CD4-positive, alpha-beta T cell treated with Interleukin-15 for 4 hours (primary cell): ENCODE measurements at places on chromosomes 12 and 14.

- no peak for DNase-seq
Measured at GRCh38 chr14:73264885-73265720, 27.8 kb downstream of the PAPLN start.

- no peak for DNase-seq
Measured at GRCh38 chr12:117444781-117445180, 83.4 kb upstream of the NOS1 start.

DNA sequence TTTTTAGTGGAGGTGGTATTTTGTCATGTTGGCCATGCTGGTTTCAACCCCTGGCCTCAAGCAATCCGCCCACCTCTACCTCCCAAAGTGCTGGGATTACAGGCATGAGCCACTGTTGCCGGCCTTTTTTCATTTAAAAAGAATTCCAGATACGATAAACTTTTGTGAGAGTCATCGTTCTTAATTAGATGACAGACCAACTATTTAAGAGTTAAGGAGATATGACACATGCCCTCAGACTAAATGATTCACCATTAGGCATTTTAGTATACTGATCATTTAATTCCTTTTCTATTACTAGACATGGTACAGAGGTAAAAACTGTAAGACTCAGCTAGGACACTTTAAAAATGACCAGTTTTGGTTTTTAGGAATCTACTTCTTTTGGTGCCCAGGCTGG is 2.4 kb downstream of the ANKRD13A start:
- DNase-seq: no peak

GRCh38 chr14:23533652-23534435 is 17.7 kb downstream of the ZFHX2 start:
- DNase-seq: no peak

DNA sequence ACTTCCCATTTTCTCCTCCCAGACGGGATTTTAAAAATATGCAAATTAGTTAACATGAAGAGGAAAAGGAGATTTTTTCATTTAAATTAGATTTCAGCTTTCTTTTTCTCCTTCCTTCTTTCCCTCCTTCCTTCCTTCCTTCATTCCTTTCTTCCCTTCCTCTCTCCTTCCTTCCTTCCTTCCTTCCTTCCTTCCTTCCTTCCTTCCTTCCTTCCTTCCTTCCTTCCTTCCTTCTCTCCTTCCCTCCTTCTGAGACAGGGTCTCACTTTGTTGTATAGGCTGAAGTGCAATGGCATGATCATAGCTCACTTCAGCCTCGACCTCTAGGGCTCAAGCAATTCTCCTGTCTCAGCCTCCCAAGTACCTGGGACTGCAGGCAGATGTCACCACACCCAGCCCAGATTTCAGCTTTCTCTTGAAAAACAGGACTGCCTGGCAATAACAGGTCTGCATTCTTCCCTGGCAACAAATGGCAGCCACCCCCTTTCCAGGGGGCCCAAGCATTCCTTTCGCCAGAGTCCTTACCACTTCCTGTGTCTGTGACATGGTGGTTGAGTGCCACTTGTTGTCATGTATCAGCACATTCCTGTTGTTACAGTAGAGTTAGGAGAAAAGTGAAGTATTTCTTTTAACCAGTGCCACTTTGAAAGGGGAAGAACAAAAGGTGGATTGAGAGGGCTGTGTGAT is 119.1 kb downstream of the PTPN11 start:
- no peak for DNase-seq

- DNase-seq: no peak
Measured at GRCh38 chr12:16062611-16063010, 151.5 kb downstream of the DERA start.

DNA sequence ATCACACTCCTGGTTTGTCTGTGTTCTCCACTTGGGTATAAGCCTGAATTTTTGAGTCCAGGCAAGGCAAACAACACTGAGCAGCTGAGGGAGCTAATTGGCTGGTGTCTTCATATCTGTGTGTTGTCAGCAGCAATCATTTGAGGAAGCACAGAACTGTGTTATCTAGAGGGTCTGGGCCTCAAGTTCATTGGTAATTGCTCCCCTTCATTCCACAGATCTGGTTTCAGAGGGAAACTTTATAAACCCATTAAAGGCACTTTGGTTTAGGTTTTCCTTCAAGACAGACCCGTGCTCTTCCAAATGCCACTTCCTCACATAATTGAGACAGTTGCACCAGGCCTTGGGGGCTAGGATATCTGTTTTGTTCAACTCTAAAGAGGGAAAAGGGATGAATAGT is 5.6 kb downstream of the DACT1 start:
- no peak for DNase-seq

DNA sequence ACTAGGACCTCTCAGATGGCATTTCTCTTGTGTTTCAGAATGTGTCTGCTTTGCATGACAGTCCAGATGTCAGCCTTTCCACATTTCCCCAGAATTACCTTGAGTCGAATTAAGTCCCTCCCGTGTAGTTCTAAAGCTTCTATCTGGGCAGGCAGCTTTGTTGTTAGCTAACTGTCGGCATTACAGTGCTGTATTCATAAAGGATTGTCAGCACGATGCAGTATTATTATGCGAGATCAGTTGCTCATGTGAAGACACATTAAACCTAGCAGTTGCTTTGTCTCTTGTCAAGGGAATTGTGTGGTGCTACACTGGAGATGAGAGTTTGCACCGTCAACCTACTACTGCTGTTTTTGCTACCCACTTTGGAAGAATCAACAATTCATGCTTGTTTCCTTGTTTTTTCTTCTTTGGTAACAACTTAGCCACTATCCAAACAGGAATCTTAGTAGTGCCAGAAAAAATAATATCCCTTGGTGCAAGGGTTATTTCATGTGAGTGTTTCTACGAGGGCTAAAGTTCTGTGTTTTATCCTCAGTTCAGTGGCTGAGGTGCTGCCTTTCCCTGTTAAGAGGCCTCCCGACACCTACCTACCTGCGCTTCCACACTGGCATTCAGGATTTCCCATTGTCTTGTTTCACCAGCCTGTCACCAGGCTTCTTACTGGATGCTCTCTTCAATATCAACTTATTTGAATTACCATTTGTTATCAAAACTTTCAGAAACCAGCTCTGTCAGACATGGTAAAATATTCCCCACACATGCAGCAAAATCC is 297.9 kb upstream of the G2E3 start:
- DNase-seq: no peak

- no peak for DNase-seq
Measured at GRCh38 chr12:46221255-46222128, 47.4 kb downstream of the SLC38A1 start.

GRCh38 chr12:49947593-49948226 is 2.8 kb upstream of the AQP2 start:
- no peak for DNase-seq

- DNase-seq: peak; percentile 16
Measured at GRCh38 chr14:89067293-89067972, 243.0 kb downstream of the TTC8 start.

- no peak for DNase-seq
Measured at GRCh38 chr12:44054281-44054680, 218.4 kb downstream of the TMEM117 start.

- no peak for DNase-seq
Measured at GRCh38 chr14:93533842-93534241, 103.1 kb downstream of the UNC79 start.

DNA sequence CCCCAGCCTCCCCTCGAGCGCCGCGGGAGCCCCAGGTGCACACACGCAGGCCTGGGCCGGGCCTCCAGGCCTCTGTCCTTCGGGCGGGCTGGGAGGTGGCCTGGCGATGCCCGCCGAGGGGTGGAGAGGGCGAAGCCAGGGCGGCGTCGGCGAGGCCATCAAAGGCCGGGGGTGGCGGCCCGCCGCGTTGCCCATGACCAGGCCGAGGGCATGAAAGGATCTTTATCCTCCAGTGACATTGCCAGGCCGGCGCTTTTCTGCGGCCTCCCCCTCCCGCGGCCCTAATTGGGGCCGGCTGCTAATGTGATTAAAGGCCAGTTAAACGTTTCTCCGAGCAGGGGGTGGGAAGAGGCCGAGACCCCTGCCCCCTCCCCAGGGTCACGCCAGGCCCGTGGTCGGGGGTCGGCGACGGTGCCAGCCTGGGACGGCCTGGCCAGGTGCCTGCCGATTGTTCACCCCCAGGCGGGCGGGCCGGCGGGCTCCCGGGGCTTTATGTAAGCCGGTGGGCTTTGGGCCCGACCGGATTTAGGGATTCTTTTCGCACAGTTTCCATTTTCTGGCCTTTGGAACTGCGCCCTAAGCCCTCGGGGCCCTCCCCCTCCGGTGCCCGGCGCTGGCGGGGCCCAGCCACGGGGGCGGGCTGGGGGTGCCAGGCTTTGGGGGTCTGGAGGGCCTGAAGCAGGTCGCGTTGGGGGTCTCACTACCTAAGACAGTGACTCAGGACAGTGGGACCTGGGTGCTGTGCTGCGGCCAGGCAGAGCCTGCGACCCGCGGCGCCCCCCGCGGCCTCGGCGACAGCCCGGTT is 103.2 kb upstream of the DIO3 start:
- no peak for DNase-seq

DNA sequence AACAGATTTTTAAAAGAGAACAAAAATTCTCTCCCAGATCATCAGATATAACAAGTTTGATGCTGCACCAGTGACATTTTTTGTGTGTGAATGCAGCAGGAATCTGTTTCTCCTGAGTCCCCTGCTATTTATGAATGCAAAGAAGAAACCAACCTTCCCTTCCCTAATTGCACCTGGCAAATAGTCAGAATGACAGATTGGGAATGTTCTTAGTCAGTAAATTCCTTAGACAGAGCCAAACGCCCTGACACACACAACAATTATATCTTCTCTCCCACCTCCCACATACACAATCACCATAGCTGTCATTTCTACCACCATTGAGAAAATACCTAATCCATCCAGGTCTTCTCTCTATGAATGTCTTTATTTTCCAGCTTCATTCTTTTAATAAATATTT is 174.4 kb downstream of the ALG10B start:
- no peak for DNase-seq

DNA sequence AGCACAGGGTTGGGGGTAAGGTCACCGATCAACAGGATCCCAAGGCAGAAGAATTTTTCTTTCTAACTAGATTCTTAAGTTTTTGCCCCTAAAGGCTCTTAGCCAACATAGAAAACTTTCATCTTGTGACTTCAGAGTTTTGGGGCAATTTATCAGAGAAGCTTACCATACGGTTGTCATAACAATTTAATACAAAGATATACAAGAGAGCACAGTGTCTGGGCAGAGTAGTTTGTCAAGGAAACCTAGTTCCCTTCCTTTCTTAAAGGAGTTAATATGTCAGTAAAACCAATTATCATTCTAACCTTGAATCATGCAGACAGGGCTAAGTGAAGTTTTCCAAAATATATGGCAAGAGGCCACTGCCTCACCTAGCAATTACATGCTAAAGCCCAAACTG is 18.4 kb downstream of the NR2C1 start:
- DNase-seq: no peak

DNA sequence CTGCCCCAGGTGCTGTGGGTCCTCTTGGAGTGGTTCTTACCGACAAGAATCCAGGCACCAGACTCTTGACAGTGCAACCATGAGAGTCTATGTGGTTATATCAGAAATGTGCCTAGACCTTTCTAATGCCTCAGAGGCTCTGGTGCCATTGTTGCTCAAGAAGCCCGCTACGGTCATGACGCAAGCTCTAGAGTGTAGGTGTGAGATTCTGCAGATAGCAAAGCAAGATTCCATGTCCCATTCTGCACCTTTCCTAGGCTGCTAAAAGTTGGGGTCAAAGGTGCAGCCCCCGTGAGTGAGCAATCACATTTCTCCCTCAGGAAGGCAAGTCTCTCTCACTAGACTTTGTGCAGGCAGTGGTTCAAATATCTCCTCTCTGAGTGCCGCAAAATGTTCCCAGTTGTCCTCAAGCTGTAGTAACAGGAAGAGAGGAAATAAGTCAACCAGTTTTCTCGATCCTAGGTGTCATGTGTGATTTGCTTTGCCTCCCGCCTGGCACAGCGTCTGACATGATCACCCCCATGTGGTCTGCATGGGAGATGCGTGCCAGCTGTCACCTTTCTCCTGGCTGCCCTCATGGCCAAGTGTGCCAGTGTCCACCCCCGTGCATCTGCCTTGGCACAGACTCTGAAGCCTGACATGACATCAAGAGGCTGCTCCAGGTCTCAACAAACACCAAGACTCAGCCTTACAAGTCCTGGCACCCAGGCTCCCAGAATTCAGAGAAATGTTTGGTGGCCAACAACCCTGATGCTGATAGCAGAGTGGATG is 122.5 kb upstream of the COCH start:
- no peak for DNase-seq

DNA sequence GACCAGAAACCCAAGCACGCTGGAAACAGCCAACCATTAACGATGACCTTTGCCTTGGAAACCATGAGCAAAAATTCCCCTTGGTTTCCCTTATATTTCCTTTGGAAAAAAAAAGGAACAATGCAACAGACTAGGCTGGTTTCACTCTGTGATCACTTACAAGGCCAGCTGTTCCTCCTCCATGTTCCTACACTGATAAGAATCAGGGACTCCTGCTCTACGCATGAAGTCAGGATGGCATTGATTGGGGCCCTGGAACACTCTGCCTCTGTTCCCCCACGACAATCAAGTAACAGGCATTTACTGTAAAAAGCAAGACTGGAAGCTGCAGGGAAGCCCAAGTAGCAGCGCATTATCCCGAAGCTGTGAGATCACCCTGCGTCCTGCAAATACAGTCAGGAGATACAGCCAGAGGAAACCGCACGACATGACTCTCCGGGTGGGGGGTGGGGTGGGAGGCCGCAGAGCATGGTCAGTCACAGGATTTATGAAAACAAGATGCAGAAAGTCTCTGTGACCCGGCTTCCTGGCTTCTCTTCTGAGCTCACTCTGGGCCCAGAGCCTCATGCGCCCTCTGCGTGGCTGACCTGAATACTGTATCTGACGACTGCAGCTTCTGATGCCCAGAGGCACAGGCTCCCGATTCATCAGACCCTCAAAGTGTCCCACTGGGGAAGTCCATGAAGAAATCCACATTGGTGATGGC is 31.1 kb downstream of the SSH1 start:
- DNase-seq: no peak

- DNase-seq: peak; percentile 57
Measured at GRCh38 chr12:26941215-26941594, 2.9 kb downstream of the FGFR1OP2 start.

- DNase-seq: no peak
Measured at GRCh38 chr12:74899031-74899829, 310.4 kb downstream of the KCNC2 start.
